ENCODE measurements at places on chromosomes 12 and 14.

DNA sequence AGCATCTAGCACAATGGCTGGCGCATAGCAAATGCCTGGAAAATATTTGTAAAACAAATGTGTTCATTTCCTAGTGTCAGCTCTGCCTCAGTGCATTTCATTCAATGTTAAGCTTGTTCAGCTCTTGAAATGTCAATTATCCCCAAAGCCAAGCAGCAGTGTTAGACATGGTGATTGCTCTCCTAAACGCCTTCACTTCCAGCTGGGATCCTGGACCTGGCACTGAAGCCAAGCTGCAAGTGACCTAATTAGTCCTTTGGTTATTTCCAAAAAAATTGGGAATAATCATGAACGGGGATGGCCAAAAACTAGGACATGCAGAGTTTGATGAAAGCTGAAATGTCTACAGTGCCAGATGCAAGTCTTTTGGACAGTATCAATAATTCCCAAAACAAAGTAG lies 54.9 kb upstream of the MDGA2 start:
- no peak for DNase-seq

- no peak for DNase-seq
Measured at GRCh38 chr14:68922886-68923285, 56.2 kb downstream of the ACTN1 start.

GRCh38 chr14:99479906-99480869 lies at the start of gene SETD3:
SETD3 (minus strand) TSS chr14:99480859; CDS start chr14:99465805, 15,054 bp downstream.
- DNase-seq, result peak; percentile 89

GRCh38 chr14:23162800-23163199 lies 20.7 kb downstream of the SLC7A8 start:
- no peak for DNase-seq

DNA sequence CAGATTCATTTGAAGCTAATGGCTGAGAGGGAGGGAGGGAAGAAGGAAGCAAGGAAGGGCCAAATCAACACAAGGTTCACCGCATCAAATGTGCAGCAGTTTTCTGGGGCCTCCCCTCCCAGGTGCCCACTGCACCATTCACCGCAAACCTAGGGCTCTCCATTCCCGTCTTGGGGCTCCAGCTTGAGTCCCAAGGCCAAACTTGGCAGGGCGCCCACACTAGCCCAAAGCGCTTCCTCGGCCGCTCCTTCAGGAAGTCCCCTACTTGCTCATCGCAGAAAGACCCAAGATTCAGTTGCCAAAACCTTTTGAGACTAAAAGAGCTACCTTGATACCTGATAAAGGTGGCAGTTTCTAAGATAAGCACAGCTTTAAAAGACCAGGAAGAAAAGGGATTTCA lies 140.5 kb upstream of the FKBP4 start:
- DNase-seq, result peak; percentile 36

- DNase-seq, result no peak
Measured at GRCh38 chr14:49549446-49549845, 36.7 kb downstream of the RPS29 start.

DNA sequence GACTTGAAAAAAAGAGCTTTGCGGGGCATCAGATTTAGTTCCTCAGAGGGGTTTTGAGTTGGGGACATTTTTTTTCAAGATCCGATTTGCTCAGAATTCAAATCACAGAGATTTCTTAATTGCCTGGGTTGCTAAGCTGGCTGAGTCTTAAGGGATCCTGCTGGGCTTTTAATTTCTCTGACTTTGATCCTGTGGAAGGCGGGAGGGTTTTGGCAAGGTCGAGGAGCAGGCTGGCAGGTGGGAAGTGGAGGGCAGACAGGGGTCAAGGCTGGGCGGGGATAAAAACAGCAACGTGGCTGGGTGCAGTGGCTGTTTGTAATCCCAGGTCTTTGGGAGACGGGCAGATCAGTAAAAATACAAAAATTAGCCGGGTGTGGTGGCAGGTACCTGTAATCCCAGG lies 33.5 kb upstream of the CCDC63 start:
- DNase-seq, result no peak

DNA sequence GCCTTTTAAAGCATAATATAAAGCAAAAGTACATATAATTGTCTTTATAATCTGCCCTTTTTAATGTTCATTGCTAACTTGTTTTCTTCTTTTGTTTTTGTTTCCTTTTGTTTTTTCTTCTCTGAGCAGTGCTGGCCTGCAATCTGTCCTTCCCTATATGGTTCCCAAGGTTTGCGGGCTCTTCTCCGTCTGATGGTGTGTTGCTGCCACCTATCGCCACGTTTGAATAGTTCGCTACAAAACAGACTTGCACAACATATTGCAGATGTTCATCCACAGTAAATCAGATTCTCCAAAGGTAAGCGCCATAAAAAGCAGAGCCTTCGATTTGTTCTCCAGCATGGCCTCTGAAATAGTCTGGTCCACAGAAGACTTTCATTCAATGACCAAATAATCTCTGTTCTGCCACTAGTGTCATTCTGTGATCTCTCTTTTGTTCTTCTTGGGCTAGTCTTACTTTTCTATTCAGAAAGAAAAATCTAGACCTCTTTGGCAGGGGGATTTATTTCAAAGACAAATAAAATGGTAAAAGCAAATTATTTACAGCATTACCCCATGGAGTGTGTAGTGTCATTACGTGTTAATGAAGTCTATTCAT lies 33.5 kb downstream of the C12orf50 start:
- DNase-seq, result peak; percentile 67

- no peak for DNase-seq
Measured at GRCh38 chr12:21690704-21691368, 33.2 kb upstream of the LDHB start.

DNA sequence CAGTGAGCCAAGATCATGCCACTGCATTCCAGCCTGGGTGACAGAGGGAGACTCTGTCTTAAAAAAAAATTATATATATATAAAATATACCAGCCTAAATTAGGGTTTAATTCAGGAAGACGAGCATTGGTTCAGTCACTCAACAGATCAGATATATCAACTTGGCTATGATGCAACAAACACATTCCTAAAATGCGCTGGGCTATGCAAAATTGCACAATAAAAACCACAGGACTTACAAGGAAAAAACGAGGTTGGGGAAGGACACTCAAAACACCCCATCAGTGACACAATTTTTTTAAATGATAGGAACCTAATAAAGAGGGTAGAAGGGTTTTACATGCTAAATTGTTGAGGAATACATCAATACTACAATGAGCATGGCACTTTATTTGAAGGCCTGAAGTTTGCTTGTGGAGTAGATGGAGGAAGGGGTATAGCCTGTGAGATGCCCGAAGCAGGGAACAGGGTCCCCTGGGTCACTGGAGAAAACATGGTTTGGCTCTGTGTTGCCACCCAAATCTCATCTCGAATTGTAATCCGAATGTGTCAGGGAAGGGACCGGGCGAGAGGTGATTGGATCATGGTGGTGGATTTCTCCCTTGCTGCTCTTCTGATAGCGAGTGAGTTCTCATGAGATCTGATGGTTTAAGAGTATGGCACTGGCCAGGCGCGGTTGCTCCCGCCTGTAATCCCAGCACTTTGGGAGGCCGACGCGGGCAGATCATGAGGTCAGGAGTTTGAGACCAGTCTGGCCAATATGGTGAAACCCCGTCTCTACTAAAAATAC lies 71.2 kb downstream of the TNFAIP2 start:
- DNase-seq, result peak; percentile 80

DNA sequence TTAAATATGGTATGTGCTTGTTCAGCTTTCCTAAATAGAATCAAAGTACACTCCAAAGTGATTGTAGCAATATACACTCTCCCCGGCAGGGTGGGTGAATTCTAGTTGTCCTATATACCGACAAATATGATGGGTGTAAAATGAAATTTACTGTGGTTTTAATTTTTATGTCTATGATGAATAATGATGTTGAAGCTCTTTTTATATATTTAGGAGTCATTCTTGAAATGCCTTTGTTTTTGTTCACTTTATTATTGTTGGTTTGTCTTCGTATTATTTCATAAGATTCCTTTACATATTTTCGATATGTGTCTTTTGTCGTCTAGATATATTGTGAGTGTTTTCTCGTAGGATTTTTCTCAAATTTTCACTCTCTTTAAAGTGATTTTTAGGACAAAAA lies 105.7 kb downstream of the PDE3A start:
- no peak for DNase-seq

GRCh38 chr14:68793734-68794129 lies 865 bp upstream of the ZFP36L1 start:
- no peak for DNase-seq

GRCh38 chr12:52628841-52629240 lies 10.5 kb upstream of the KRT73 start:
- DNase-seq, result no peak

DNA sequence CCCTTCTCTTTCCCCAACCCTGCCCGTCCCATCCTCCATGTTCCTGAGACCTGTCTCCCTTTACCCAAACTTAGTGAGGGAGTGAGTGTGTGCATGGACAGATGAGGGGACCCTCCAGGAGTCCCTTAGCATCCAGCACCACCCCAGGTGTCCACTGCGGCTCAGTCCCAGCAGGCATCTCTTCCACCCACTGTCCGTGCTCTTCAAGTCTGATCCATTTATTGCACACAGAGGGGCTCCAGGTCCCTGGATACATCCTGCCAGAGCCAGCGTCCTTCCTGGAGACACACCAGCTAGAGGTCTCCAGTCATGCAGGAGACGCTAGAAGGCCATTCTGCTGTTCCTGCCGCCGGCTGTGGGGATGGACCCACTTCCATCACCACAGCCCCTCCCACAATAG lies 239.2 kb downstream of the ADGRD1 start:
- DNase-seq, result no peak

GRCh38 chr12:47577206-47577989 lies 128.4 kb downstream of the RPAP3 start:
- DNase-seq, result no peak

GRCh38 chr14:58639842-58640484 lies 2.2 kb downstream of the DACT1 start:
- peak; percentile 59 for DNase-seq

DNA sequence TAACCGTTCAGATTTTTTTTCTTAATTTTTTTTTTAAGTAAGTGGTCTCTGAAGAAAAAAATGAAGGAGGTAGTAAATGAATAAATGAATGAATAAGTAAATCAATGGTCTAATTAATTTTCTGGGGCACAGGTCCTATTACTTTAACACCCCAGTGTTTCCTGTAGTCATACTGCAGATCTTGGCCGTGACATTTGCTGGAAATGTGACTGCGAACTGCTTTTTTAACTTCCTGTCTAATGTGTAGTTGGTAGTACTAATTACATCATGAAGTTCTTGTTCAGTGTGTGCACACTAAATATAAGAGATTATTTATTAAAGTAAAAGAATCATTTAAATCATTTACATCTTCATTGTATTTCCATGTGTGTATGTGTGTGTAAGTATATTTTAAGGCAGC lies 45.4 kb downstream of the AEBP2 start:
- DNase-seq, result peak; percentile 22

GRCh38 chr14:91464615-91465205 lies 45.4 kb downstream of the PPP4R3A start:
- DNase-seq, result no peak

DNA sequence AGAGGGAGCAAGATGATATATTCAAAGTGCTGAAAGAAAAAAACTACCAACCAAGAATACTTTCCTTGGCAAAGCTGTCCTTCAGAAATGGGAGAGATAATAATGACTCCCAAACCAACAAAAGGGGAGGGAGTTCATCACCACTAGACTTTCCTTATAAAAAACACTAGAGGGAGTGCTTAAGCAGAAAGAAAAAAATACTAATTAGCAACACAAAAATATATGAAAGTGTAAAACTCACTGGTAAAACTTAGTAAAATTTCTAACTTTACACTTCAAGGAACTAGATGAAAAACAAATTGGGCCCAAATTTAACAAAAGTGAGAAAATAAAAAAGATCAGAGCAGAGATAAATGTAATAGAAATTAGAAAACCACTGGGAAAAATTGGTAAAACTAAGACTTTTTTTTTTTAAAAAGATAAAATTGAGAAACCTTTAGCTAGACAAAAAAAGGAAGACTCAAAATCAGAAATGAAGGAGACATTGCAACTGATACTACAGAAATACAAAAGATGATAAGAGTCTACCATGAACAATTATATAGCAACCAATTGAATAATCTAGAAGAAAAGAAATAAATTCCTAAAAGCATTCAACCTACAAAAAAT lies 60.4 kb upstream of the FAR2 start:
- DNase-seq, result peak; percentile 56

DNA sequence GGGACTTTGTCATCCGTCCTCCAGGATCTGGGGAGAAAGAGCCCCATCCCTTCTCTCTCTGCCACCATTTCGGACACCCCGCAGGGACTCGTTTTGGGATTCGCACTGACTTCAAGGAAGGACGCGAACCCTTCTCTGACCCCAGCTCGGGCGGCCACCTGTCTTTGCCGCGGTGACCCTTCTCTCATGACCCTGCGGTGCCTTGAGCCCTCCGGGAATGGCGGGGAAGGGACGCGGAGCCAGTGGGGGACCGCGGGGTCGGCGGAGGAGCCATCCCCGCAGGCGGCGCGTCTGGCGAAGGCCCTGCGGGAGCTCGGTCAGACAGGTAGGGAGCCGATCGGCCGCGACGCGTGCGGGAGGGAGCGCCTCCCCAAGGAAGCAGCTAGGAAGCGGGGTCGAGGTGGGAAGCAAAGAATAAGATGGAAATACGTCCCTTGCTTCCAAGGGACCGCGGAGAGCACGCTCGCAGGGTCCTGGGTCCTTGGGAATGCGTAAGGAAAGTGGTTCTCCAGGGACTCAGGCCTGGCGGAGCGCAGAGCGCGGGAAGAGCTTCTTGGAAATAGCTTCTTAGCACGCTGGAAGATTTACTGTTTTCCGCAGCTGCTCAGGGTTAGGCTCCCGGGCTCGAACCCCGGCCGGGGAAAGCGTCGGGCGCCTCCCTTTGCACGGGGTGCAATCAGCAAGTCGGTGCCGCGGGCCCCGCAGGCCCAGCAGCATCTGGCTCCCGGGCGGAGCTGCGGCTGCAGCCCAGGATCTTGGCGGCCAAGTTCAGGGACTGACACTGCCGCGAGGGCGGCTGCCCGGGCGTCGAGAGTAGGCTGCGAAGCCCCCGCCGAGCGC lies 457 bp downstream of the SOCS2 start:
- no peak for DNase-seq

- peak; percentile 9 for DNase-seq
Measured at GRCh38 chr14:81837304-81837703, 303.7 kb upstream of the SEL1L start.

GRCh38 chr14:54207476-54208462 lies 189.0 kb upstream of the CDKN3 start:
- no peak for DNase-seq

- no peak for DNase-seq
Measured at GRCh38 chr12:38258411-38258810, 58.2 kb upstream of the ALG10B start.

- no peak for DNase-seq
Measured at GRCh38 chr12:45148619-45149018, 67.3 kb upstream of the ANO6 start.

DNA sequence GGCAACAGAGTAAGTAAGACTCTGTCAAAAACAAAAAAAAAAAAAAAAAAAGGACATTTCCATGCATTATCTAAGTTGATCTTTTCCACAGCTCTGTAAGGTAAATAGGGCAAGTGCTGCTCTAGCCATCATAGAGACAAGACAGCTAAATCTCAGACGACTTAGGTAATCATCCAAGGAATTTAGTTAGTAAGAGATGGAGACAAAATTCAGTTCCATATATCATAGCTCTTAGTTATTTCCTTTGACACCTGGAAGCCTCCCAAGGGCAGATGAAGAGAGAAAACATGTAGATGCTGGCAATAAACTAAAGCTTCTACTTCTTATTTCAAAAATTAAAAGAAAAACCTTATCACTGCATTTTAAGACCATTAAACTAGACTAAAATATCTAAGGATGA lies 48.7 kb downstream of the ST8SIA1 start:
- DNase-seq, result no peak
